ENCODE measurements at places on chromosomes 7 and 10.

DNA sequence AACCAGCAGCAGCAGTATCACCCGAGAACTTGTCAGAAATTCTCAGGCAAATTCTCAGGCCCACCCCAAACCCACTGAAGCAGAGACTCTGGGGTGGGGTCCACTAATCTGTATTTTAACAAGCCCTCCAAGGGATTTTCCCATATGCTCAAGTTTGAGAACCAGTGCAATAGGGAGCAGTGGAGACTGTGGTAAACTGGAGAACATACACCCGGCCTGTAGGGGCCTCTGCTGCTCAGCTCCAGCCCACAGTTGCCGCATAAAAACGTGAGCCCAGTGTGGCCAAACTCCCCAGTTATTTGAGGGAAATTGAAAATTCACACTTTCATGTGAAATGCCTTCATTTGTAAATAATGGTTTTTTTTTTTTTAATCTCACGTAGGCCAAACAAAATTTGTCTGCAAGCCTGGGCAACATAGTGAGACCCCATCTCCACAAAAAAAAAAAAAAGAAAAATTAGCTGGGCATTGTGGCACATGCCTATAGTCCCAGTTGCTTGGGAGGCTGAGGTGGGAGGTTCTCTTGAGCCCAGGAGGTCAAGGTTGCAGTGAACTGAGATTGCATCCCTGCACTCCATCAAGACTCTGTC, 97.6 kb upstream of the ZMIZ1 start:
- no peak for DNase-seq

DNA sequence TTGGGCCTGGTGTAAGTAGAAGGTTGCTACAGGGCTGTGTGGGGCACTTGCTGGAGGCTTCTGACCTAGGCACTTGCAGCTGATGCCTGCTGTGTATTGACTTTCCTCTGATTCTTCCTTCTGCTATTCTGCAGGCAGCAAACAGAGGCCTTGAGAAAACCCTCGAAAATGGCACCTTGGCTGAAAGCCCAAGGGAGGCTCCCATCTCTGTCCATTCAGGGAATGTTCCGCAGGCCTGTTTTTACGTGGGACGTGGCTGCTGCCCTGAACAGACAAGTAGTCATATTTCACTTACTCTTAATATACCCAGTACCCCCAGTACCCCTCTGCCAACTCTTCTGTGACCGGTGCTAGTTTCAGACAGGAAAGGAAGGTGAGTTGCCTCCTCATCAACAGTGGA, 664.7 kb downstream of the INHBA start:
- DNase-seq: no peak

GRCh38 chr10:97519342-97519741, 20.6 kb downstream of the UBTD1 start:
- DNase-seq: no peak

GRCh38 chr10:86079088-86079487, 287.5 kb downstream of the GRID1 start:
- DNase-seq: no peak

DNA sequence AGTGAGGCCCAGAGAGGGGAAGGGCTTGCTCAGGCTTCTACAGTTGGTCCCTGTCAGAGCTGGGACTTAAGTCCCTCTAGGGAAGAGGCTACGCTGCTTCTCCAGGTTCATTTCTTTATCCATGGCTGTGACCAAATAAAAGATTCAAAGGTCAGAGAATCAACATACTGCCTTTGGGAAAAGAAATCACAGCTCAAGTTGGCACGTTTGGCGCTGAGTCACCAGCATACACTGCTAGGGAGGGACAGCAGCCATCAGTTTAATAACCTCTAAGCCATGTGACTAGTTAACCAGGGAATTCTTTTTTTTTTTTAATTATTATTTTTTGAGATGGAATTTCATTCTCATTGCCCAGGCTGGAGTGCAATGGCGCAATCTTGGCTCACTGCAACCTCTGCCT, 28.4 kb upstream of the CRHR2 start:
- no peak for DNase-seq

- no peak for DNase-seq
These were observed 65.6 kb downstream of the ZEB1 start for GRCh38 chr10:31384589-31384949.

DNA sequence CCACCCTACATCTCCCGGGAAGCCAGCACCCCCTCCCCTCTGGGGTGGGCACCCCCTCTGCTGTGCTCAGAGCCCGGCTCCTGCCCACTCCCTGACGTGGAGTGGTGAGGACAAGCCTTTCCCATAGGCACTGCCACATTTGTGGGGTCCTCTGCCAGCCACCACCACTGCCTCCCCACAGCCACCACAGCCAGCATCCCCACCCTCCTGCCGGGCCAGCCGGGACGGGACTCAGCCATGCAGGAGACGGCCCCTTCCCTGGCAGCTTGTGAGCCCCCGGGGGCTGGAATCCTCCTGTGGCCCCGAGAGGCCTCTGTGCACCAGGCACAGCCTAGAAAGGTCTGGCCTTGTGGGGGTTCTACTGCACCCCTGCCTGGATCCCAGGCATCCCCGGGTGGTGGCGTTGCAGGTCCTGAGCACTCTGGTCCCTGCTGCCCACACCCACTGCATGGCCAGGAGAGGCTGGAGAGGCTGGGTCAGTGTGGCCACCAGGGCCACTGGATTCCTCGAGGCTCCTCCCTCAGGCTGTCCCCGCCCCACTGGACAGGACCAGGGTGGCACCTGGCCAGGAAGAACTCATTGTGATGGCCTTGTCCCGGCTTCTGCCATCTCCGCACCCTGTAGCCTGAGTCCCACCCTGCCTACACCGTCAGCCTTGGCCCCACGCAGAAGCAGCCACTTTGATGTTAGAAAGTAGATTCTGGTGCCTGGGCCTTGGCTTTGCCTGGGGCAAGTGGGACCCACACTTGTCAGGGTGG, 148.0 kb downstream of the EBF3 start:
- no peak for DNase-seq

GRCh38 chr10:30422981-30423654, 10.9 kb upstream of the MAP3K8 start:
- no peak for DNase-seq

- no peak for DNase-seq
These were observed 10.4 kb downstream of the NEUROG3 start for GRCh38 chr10:69562731-69563254.

DNA sequence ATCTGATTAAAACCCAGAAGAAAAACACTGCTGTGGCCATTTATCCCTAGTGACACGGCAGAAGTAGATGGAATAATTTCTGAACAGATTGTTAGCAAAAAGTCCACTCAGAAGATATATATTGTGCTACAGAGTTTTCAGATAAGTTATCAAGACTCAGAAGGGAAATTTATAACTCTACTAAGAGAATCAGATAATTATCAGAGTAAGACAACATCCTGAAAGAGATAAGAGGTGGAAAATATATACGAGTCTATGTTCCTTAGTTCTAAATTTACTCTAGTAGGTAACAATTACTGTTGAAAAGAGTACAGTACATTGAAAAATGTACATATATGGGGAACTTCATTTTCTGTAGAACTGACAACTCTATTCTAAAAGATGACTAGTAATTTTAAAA, 176.7 kb downstream of the GNAI1 start:
- no peak for DNase-seq

GRCh38 chr7:76509931-76510877, at the start of gene UPK3B:
UPK3B (plus strand) TSS chr7:76510552; CDS start chr7:76510653, 101 bp downstream.
- no peak for DNase-seq

DNA sequence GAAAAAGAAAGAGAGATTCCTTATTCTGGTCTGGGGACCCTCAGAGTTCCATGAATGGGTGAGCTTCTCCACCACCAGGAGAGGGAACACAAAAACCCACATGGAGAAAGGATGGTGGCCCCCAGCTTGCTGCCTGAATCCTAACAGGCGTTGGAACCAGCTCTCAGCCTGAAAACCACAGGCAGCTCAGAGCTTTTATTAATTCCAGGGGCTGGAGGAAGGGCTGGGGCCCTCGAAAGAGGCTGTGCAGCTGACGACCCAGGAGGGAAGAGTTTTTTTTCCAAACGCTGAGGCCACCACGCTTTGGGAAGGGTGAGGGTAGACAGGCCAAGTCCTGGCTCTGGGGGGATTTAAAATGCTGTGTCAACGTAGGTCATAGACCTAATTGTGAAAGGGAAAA, 10.8 kb upstream of the ELN start:
- no peak for DNase-seq

DNA sequence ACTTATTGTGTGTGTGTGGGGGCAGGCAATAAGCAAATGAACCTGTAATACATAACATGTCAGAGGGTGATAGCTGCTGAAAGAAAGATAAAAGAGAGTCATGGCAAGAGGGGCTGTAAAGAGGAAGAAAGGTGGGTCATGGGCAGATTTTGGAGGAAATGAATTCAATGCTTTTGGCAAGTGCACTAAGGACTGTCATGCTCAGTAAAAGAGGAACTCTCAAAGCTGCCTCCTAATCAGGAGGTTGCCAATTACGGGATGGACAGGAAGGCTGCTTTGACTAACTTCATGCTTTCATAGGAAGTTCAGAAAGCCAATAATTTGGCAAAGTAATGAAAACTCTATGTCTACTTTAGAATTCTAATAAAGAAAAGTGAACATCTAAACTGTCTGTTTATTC, 401.2 kb downstream of the SH2D4B start:
- no peak for DNase-seq

DNA sequence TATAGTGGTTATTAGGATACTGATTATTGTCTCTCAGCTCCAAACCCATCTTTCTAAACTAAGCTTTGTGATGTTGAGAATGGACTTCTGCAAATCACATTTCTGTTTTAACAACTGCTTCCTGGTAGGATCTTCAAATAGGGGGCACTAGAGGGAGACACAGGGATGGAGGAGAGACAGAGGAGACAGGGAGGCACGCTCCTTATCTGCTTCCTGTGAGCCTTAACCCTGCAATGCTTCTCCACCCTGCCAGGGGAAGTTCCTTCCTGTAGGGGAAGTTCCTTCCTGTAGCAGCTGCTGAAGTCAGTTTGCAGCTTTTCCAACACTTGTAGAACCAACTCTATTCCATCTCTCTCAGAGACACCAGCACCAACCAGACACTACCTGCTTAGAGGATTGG, 847.2 kb downstream of the CCSER2 start:
- DNase-seq: no peak

- no peak for DNase-seq
These were observed 11.0 kb downstream of the MAT1A start for GRCh38 chr10:80278480-80278879.

DNA sequence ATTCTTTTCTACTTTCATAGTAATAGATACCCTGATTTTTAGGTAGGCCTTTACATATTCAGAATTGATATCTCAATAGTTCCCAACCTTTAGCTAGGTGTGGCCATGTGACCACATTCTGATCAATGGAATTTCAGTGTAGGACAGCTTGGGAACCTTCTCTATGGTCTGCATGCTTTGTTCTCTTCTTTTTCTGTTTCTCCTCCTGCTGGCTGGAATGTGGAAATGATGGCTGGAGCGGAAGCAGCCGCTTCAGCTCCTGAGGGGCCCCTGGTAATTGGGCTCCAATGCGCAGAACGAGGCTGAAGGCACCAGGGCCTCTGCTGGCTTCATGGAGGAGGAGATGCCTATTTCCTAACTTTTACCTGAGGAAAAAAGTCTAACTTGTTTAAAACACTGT, 152.6 kb downstream of the ZMYND11 start:
- DNase-seq: no peak

DNA sequence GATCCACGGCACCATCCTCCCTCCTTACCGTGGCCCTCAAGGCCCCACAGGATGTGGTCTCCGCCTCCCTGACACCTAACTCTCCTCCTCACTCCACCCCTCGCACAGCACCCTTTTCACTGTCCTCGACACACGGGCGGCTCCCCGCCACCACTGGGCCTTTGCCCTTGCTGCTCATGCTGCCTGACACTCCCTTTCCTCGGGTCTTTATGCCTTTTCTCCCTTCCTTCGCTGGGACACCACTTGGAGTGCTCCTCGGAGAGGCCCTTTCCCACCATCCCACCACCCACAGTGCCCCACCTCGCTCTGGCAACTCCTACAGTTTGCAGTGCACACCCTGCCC, 7.9 kb upstream of the INMT start:
- no peak for DNase-seq

- DNase-seq: no peak
These were observed 112.2 kb upstream of the RAB18 start for GRCh38 chr10:27391916-27392315.

DNA sequence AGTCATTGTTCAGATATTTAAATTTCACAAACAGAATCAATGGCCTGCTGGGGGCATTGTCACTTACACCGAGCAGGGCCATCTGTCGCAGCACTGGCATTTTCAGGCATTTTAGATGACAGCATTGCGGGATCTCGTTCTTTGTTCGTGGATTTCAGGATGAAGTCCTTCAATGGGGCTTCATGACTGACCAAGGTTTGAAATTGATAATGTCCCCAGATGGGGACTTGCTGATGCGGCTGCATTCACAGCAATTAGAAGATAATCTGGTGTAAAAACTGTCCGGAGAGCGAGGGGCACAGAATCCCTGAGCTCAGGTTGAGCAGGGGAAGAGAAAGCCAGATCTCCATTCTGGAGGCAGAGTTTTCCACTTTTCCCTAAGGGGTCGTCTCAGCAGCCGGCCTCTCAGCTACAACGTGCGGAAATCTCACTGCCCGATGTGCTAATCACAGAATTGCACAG, 1.9 kb upstream of the C7orf33 start:
- no peak for DNase-seq

DNA sequence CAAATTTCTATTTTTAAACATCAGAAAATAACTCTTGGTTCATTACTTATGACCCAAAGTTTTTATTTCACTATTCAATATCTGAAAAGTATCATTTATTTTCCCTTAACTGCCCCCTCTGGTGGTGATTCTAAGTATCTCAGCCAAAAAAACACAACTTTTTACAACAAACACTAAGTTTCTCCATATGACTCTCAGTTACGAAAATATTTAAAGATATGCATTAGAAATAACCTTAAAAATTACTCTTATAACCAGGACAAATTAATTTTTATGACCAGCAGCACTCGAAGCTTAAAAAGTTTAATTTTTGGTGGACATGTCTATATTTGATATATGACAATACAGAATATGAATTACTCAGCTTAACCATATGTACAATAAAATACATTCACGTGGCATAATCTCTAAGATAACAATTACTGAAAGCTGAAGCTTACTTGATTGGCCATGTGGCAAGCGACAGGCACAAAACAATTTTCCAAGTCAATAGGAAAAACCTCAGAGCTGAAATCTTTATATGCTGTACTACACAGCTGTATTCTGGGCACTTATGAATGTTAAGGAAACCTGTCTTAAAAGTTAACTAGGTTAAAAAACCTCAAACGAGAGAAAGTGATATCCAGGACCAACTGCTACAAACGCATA, 2.3 kb downstream of the HNRNPA2B1 start:
- no peak for DNase-seq

DNA sequence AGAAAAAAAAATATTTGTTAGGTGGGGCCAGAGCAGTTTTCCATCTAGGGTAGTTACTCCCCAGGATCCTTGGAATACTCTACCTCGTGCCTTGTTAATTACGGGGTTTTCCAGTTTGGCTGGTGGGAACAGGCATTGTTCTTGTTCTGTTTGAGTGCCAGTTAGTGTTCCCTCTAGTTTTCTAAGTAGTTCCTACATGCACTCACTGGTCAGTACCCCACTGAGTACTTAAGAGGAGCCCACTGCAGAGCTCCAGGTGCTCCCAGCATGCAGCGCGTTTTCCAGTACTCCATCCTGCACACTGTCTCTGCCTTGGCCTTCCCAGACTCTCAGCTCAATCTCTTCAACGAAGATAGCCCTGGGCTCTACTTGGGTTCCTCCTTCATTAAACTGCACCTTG, 58.0 kb downstream of the AHCYL2 start:
- no peak for DNase-seq

All from nucleus accumbens (tissue), 56 donors.